ENCODE measurements at places on chromosomes 3 and 15. TPM values are rescaled to one million over a fixed set of nuclear protein-coding genes. Genes with fewer than 3 reads are reported as not detected.

MUC4 gene
- not detected for polyA plus RNA-seq

GRCh38 chr15:79209690-79210089 lies 72.8 kb upstream of the ANKRD34C start:
- DNase-seq: no peak

DNA sequence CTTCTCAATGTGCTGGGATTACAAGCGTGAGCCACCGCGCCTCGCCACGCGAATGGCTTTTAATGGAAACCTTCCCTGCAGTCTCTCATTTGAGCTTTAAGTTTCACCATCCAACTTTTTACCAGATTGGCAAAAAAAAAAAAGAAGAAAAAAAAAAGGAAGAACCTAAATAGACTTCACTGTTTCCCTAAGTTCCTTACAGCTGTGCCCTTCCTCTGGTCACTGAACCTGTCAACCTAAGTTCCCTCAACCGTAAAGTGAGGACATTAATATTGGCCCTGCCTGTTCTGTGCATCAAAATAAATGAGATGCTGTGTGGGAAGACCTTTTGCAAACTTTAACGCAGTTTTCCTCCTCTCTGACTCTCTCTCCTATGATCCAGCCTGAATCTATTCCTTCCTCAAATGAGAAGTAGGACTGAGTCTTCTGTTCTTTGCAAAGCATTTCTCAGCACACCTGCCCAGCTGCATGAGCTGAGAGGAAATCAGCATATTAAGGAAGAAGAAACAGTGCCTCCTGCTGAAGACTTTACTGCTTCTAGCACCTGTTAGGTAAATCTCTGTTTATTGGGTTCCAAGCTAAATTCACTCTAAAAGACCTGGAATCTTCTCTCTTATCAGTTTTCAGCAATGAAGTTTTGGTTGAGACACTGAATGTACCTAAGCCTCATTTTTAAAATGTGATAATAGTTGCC lies 99.6 kb upstream of the ETV5 start:
- DNase-seq: no peak

DNA sequence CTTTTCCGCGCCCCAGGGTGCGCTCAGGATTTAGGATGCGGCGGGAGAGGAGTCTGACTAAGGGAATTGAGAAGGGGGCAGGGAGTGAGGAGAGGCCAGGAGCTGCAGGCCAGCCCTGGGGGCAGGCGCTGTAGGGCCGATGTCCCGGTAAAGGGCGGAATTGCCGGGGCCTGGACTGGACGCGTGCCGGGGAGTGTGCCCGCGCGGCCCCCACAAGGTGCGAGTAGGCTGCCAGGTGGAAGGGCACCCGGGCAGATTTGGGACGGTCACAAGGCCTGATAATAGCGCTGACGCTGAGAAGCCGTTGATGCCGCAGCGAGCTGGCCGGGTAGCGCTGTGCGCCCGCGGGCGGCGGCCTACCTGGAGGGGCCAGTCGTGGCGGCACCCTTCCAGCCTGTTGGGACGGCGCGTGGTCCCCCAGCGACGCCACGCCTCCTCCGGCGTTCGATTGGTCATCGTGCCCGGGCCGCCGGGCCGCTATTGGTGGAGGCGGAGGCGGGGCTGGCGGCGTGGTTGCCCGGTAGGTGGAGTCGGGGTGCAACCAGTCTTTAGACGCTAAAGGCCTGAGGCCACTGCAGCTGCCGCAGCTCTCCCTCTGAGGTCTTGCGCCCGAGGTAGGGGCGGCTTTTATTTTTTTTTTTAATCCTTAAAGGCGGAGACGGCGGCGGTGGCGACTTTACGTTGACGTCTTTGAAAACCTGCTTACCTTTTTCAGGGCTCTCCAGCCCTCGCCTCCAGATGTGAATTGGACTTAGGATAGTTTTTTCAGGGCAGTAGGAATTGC lies 903 bp downstream of the SLC25A38 start:
- DNase-seq: peak; percentile 70

- DNase-seq: no peak
These were observed 170.8 kb downstream of the IGSF11 start for GRCh38 chr3:118863731-118864322.

GRCh38 chr15:66186049-66186825 lies 67.3 kb downstream of the MEGF11 start:
- DNase-seq: no peak

- DNase-seq: peak; percentile 26
These were observed 203.7 kb downstream of the SLC9A9 start for GRCh38 chr3:143644370-143645089.

DNA sequence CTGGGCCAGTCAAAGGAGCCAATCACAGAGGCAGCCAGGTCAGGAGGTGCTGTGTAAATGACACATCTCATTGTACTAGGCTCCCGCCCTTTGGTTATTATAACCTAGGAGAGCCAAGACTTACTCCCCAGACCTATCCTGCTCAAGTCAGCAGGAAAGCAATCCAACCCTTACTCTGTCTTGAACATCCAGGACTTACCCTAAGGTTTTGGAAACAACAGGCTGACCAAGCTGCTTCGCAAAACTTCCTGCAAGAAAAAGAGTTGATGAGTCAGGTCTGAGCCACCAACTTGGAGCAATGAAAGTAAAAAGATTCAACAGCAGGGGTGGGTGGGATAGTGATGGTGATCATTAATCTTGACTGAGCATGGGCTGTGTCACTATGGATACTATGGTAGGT lies 144.4 kb downstream of the MYLK start:
- no peak for DNase-seq

SAMD7 gene
- polyA plus RNA-seq: not detected

GRCh38 chr3:7793786-7794185 lies 707.8 kb upstream of the LMCD1 start:
- no peak for DNase-seq

DNA sequence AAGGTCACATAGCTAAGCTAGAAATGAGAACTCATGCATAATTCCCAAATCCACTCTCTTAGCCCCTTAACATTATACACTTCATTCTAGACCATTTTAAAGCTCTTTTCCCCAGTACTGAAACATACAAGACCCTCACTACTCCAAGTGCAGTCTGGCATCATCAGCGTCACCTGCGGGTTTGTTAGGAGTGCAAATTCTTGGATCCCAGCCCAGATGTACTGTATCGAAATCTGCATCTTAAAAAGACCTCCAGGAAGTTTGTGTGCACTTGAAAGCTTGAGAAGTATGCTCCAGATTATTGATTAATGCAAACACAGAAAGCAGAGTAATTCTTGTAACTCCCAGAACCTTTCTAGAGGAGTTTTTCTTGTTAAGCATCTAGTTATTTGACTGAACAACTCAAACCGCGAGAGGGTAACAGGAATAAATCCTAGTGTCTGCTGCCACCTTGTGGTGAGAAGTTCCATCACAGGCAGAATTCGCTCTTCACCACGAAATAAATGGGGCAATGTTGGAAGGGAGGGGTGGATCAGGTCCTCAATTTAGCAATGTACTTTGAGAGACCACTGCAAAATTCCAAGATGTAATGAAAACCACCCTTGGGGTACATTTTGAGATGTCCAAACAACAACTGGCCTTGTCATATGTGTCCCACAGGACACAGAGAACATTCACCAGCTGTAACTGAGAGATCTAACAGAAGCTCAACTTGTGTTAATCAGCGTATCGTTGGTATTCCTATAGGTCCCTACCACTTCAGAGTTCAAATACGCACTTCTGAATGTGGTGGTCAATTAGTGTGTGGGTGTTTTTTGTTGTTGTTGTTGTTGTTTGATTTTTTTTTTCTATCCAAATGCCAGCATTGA lies 583 bp upstream of the C3orf49 start:
- peak; percentile 19 for DNase-seq

DNA sequence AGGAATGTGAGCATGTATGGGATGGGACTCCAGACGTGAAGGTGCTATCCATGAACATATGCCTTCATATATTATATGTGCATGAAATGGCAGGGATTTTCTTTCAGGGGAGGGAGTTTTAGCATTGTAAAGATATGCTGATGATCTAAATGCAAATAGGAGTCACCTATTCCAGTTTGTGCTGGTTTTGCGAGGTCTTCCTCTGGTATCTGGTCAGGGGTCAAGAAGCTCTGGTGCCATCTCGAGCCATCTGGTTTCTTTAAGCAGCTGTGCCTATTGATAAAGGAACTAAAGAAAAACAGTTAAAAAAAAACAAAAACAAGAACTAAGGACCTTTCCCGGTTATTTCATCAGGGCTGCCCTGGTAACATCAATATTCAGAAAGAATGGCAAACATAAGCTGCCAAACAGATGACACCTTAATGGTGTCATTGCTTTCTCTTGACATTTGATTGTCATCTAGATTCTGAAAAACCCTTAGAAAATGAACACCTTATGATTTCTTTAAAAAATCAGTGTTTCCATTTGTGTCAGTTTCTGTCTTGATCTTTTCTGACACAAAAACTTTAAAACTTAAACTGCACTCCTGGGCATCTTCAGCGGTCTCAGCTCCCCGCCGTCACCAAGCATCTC lies 22.7 kb downstream of the APH1B start:
- no peak for DNase-seq

GRCh38 chr3:112629425-112629824 lies 11.5 kb downstream of the CCDC80 start:
- no peak for DNase-seq

SLCO2A1 gene
- not detected for polyA plus RNA-seq

DNA sequence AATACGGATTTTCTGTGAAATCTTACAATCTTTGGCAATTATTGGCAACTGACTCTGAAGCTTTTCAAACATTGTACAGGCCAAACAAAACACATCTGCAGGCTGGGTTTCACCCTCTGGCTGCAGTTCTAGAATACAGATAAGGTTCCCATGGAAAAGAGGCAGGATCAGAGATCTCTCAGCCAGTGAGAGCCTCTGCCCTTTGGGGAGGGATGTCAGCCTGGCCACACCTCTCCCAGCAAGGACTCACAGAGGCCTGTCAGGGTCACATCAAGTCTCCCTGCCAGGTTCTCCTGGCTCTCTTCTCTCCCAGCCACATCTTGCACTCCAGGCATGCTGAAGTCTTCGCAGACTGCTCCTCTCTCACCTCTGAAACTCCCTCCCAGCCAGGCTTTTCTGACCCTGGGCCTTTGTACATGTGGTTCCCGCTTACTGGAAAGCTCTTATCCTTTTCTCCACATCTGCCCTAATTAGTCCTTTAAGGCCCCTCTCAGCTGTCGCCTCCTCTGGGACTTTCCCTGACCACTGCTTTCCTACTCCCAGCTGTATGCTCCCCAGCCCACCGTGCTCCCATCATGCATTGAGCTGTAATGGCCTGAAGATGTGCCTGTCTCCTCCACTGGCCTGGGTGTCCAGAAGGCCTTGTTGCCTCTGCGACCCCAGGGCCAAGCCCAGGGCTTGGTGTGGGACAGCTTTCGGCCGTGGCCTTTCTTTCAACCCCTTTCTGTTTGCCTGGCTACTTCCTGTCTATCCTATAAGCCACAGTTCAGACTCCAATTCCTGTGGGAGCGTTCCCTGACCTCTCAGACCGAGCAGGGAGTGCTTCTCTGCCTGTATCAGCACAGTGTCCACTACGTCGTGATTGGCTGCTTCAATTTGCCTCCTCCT lies 4.3 kb downstream of the RBP1 start:
- DNase-seq: no peak

GOLGA8J gene
- polyA plus RNA-seq: 0.23 TPM

CADPS gene
- not detected for polyA plus RNA-seq

- DNase-seq: no peak
These were observed 50.2 kb downstream of the SLC41A3 start for GRCh38 chr3:126033765-126034164.

DNA sequence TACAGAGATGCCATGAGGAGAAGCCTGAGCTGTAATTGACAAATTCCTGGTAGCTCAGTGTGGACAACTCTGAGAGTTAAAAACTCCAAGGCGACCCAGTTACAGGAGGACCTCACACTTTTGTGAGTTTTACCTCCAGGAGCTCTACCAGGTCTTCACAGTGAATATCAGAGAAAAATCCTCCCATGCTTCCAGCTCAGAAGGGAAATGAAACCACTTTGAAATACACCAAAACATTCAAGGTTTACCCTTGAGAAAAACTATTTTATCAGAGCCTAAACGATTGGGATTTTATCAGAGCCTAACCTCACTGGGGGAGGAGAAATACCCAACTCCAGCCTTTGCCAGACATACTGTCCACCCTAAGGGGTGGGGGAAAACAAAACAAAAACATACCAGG lies 52.4 kb downstream of the MCCC1 start:
- DNase-seq: no peak

ALG1L2 gene
- 0.16 TPM for polyA plus RNA-seq

DNA sequence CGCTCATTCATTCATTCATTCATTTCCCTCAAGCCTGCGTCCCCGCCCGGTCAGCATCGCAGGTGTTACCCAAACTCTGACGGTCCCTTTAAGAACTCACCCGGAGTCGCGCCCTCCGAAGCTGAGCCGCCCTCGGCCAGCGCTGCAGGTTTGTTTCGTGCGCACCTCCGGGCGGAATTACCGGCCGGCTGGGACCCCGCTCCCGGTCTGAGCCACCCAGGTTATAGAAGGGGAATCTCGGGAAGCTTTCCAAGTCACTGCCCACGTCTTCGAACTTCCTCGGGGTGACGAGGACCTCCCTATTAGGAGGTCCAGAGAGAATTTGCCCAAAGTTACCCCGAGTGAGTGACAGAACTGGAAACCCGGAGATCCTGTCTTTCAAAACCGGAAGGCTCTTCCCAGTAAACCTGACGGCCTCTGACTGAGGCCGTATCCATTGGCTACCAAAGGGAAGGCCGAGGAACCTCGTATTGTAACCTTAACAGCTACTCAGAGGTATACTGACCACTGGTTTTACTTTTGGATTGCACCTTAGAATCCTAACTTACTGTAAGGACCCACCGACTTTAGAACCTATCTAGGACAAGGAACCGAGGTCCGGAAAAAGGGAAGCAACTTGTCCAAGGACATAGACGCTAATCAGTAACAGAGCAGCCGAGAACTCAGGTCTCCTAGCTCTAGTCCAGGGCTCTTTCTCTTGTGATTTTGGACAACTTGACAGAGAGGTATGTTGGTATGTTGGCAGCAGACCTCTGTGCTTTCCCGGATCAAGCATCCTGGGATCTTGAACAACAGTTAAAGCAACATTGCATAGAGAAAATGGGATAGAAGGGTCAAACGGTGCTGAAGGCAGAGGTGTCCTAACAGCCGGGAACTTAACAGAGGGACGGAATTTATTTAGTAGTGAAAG lies 788 bp upstream of the DLG1 start:
- no peak for DNase-seq

GRCh38 chr3:170754311-170754693 lies 115.7 kb downstream of the RPL22L1 start:
- no peak for DNase-seq
